GM04504 (cell line): ENCODE measurements at places on chromosomes 7 and 10.

GRCh38 chr7:51315393-51316261 is 982 bp downstream of the COBL start:
- DNase-seq = no peak

DNA sequence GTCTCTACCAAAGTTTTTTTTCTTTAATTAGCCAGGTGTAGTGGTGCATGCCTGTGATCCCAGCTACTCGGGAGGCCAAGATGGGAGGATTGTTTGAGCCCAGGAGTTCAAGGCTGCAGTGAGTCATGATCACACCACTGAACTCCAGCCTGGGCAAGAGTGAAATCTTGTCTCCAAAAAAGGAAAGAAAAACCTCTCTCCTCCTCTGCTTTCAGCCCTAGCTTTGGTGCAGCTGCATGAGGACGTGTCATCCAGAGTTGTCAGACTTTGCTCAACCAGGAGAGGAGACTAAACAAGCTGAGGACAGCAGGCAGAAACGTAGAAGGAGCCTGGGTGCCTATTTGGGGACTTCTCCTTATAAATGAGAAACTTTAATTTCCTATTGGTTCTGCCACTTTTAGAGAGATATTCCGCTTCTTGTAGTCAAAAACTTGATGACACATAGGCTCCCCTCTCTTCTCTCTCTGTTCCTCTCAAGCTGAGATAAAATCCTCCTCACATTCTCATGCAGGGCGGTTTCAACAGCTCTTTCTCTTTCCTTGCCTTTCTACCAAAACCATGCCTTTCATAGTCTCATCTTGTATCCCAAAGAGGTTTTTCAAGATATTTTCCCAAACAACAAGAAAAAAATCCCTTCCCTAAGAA is 205.4 kb downstream of the ARHGAP12 start:
- DNase-seq = no peak

DNA sequence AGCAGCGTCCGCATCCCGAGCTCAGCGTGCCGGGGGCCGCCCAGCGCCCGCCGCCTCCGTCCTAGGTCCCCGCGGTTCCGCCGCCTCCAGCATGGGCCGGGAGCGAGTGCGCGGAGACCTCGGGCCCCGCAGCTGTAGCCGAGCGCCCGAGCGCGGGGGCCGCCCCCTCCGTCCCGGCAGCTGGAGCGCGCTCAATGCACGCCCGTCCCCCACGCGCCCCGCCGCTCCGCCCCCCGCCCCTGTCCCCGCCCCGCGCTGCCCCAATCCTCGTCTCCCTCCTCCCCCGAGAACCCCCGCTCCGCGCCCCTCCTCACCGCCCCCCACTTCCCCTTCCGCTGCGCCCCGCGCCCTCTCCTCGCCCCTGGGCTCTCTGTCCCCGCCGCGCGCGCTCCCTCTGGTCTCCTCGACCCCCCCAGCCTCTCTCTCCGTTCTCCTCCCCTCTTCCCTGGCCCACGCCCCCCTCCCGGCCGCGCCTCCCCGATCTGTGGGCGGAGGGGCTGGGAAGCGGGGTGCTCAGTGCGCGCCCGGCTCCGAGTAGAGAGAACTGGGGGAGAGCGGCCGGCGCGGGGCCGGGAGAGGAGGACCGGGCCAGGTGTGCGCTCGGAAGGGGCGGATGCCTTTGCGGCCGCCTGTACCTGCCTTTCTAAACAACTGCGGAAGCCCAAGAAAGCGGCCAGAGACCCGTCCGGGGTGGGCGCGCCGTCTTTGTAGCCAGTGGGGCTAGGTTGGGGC is at the start of gene VIPR2:
Gene VIPR2 (minus strand): TSS at position 110 of the 732 bp plus-strand sequence. CDS start 96 bp downstream, at position 14.
- no peak for DNase-seq

DNA sequence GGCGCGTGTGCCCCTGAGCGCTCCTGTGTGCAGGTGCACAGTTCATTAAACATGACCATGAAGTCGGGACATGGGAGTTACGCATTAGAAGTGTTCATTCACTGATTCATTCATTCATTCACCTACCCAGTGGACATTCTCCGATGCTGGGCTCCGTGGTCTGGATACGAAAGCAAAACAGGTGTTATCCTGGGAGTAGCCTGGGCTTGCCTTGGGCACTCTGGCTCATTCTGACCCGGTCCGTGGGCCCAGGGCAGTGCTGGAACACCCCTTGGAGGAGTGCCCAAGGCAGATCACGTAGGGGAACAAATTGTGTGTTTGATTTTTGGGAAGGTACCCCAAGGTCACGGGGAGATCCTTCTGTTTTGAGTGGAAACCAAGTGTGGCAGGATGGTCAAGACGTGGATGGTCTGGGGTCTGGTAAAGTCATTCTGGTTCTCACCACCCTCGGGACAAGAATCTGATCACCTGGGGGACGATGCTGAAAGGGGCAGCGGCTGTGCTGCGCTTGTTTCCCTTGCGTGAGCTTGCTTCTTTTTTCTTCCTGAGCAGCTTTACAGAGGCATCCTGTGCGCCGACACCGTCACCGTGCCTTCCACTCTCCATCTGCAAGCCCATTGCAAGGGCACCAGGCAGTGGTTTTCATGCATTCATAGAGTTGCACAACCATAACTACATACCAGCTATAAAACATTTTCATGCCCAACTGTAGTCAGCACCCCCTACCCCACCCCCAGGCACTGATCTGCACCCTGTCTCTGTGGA is 10.1 kb downstream of the ELFN1 start:
- DNase-seq = no peak

- DNase-seq = no peak
Measured at GRCh38 chr7:132635127-132635526, 58.9 kb upstream of the PLXNA4 start.

GRCh38 chr7:149620961-149621360 is 123.4 kb upstream of the ZNF746 start:
- no peak for DNase-seq

DNA sequence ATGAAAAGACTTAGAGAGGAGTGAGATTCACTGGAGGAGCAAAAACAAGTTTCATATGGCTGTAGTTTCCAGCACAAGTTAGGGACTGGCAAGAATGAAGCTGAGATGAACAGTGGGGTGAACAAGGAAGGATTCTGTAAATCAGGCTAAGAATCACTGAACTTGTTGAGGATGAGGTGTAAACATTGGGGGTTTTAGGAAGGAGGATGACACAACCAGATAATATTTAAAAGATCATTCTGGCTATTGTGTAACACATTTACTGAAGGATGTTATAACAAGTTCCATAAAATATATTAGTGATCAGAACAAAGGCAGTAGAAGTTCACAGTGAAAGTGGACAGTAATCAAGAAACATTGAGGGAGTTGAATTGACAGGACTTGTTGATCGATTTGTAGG is 68.9 kb downstream of the CD36 start:
- no peak for DNase-seq

DNA sequence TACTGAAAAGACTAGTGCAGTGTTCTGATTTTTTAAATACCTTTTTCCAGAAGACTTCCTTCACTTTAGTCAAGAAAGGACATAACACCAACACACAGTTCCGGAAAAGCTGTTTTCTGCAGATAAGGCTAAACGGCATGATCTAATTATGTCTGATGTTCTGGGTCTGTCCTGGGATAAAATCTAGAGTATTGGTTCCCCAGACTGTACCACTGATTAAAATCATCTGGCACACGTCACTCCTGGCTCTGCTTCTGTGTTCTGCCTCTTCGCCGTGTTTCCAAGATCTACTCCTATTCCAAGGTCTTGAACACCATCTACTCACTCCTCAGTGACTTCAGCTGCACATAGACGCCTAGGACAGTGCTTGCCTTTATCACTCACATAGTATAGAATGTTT is 100.8 kb upstream of the SFMBT2 start:
- DNase-seq = no peak

DNA sequence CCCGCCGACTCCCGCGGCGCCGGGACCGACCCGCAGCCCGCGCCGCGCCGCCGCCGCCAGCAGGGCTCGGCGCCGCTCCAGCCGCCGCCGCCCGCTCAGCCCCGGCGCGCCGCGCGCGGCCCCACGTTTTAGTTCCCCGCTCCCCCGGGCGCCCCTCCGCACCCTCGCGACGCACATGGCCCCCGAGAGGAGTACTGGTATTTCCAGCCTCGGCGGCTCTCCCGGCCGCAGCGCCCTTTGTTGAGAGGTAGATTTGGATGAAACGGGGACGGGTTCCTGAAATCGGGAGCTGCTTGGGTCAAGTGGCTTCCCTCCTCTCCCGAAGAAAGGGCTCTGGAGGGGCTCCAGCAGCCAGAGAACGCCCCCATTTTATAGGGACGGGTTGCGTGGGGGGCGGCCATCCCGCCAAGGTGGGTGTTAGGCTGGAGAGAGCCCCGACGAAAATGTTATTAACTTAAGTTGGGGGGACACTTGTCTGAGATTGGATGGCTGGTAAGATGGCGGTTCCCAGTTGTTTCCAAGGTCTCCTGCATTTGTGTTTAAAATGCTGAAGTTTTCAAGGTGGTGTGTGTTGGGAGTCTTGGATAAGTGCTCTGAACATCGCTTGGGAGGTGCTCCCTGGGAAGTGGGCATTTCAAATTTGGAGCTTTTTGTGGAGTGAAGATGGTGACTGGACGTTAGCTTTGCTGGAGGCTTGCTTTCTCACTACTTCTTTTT is 1.2 kb downstream of the BMI1 start:
- DNase-seq = no peak

DNA sequence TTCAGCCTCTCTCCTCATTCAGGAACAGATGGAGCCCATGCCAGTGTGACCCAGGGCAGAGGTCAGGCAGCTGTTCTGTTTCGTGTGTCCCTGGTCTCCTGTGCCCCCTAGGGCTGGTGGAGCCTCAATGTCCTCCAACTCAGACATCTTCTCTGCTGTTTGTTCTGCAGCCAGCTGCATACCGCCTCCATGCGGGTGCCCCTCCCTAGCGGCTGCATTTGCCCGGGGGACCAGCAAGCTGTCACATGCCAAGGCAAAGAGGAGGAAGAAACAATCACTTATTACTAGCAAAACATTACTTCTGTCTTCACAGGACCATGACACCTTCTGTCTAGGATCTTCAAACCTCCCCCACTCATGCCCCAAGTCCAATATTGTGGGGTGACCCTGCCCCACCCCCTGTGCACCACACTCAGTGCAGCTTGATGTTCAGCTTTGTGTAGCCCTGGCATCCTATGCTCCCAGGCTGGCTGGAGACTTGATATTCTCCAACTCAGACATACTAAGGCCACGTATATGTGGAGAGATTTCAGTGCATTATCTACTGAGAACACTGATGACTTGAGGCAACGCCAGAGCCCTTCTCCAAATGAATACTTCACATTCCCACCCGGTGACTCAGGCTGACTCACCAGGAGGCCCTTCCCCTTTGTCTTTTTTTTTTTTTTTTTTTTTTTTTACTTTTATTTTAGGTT is 188.9 kb downstream of the SKIDA1 start:
- DNase-seq = peak; percentile 83

- peak; percentile 75 for DNase-seq
Measured at GRCh38 chr10:22823109-22823508, 104.7 kb upstream of the ARMC3 start.

GRCh38 chr7:32890010-32890792 is 1.4 kb downstream of the KBTBD2 start:
- no peak for DNase-seq

GRCh38 chr10:58746474-58747185 is 234.0 kb downstream of the BICC1 start:
- DNase-seq = no peak

DNA sequence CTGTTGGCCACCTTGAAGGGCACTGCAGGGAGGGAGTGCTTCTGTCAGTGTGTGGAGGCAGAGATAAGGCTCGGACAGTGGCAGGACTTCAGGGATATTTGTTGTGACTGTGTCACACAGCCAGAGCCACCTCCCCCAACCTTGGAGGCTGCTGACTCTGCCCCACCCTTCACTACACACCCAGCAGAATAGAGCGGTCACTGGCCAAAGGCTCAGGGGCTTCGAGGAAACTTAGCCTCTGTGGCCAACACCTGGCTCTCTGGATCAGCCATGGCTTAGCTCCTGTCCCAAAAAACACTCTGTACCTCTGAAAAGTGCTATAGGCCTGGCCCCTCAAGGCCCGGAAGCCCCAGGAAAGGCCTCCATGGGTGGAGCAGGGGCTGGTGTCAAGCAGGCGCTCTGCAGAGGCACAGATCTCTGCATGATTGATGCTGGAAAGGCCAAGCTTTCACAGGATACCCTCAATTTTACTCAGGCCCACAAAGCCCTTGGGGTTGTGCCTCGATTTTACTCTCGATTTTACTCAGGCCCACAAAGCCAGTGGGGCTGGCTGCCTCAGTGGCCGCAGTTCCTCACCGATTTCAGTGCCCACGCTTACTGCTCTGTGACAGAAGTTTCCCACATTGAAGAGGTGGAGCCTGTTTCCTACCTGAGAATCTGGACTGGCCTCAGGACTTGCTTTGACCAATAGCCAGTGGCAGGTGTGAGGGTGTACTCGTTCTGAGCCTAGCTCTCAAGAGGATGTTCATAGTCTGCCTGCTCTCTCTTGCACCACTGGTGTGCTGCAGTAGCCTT is 113.2 kb upstream of the GPR26 start:
- DNase-seq = no peak

- no peak for DNase-seq
Measured at GRCh38 chr7:103719070-103719469, 270.4 kb downstream of the RELN start.

- DNase-seq = no peak
Measured at GRCh38 chr10:113801569-113801968, 50.1 kb downstream of the PLEKHS1 start.

GRCh38 chr7:151767557-151767956 is 109.4 kb downstream of the PRKAG2 start:
- DNase-seq = no peak

- no peak for DNase-seq
Measured at GRCh38 chr10:17092216-17092944, 37.2 kb downstream of the CUBN start.

GRCh38 chr10:119281581-119282071 is 74.3 kb downstream of the GRK5 start:
- no peak for DNase-seq

DNA sequence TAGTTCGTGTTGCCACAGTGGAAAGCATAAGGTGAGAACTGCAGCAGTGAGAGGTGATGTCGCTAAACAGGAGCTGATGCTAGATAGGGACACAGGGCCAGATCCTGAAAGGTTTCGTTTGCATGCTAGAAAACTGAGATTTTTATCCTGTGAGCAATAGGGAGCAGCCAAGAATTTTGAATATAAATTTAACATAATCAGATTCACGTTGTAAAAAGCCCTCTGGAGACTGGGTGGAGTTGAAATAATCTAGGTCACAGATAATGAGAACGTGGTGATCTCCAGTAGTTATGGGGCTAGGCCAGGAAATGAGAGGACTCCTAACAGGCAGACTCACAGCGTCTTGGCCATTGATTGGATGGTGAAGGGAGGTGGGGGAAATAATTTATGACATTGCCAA is 92.1 kb upstream of the IMMP2L start:
- DNase-seq = no peak

DNA sequence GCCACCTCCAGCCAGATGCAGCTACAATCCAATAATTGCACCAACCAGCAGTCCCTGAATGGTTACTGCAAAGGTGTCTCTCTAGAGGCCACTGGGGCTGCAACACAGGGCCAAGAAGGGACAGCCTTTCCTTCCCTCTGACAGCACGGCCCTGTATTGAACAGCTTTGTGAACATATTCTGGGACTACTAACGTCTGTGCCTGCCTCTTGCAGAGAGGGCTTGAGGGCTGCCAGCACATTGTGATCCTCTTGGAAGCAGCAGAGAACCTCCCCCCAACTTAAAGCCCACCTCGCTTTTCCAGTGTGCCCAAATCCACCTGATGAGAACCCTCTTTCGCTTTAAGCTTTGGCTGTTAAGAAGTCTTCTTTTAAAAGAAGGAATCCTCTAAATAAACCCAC is 415.9 kb downstream of the RPS24 start:
- DNase-seq = no peak

- no peak for DNase-seq
Measured at GRCh38 chr7:11300241-11300640, 326.6 kb downstream of the PHF14 start.

GRCh38 chr7:28832669-28833068 is 125.5 kb downstream of the TRIL start:
- DNase-seq = no peak
